ENCODE measurements at places on chromosomes 11 and 22.

DNA sequence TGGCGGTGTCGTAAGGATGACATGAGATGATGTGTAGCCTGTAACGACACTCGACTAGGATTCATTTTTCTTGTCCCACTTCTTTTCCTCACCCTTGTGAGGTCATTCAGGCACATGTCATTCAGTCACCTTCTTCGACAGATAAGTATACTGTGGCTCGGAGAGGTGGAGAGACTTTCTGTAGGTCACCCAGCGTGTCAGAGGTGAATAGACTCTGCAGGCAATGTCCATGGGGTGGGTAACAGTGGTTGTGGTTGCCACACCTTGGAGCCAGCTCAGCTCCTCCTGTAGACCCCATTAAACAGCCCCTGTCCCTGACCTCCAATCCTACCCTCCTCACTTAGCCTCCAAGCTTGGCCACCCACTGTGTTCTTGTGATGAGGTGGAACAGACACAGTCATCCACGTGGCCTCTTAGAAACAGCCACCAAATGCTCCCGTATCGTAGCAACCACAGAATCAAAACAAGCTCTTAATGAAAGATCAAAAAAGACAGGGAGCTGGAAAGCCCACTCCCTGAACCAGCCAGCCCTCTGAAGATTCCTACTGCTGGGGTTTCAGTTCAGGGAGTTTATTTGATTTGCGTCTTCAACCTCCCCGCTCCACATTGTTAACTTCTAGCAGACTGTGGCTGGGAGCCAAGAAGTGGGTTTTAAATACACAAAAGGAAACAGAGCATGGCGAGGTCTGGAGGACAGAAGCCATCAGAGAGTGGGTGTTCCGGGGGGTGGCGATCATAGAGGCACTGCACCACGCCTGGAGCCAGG, 89.0 kb upstream of the GRK3 start:
- no peak for DNase-seq

- DNase-seq, result no peak
Measured at GRCh38 chr22:23251445-23252093, 71.3 kb downstream of the BCR start.

- DNase-seq, result no peak
Measured at GRCh38 chr11:30652801-30653200, 66.6 kb upstream of the MPPED2 start.

DNA sequence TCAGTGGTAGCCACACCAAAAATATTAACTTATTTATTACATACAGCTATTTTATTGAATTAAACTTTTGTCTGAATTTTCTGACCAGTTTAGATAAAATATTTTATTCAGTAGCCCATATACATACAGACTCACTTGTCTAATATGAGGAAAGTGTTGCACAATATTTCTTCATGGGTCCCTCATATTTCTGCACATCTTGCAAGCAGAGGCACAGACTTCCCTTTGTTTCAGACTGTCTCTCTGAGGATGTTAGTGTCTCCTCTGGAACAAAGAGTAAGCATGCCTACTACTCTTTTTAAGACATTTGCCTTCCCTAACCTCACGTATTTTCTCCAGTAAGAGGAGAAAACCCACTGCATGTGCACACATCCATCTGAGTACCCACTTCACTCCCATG, 81.2 kb downstream of the OR5AK2 start:
- DNase-seq, result no peak

Data from Caco-2 (cell line).